ENCODE measurements at places on chromosomes 5 and 9. TPM values are rescaled to one million over a fixed set of nuclear protein-coding genes. Genes with fewer than 3 reads are reported as not detected.

DNA sequence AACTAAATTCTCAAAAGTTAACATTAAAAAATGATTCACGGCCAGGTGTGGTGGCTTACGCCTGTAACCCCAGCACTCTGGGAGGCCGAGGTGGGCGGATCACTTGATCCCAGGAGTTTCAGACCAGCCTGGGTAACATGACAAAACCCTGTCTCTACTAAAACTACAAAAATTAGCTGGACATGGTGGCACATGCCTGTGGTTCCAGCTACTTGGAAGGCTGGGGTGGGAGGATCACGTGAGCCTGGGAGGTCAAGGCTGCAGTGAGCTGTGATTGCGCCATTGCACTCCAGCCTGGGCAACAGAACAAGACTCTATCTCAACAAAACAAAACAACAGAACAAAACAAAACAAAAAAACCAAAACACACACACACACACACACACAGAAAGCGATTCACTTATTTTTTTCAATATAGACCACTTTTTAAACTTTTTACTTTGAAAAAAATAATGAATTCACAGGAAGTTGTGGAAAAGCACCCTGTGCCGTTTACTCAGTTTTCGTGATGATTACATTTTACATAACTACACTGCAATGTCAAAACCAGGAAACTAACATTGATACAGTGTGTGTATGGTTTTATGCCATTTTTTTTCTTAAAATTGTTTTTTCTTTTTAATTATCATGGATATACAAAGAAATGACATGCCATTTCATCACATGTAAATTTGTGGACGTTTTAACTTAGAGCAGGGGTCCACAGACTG is 73.7 kb downstream of the TENT4A start:
- no peak for DNase-seq

GRCh38 chr5:66540078-66540477 is 56.1 kb upstream of the MAST4 start:
- DNase-seq = peak; percentile 36

GRCh38 chr5:167147879-167148278 is 1143.6 kb upstream of the WWC1 start:
- DNase-seq = peak; percentile 30

- no peak for DNase-seq
Measured at GRCh38 chr9:128713411-128713780, 10.5 kb downstream of the ZDHHC12 start.

GRCh38 chr9:116701940-116702642 is 15.0 kb downstream of the TRIM32 start:
- no peak for DNase-seq

DNA sequence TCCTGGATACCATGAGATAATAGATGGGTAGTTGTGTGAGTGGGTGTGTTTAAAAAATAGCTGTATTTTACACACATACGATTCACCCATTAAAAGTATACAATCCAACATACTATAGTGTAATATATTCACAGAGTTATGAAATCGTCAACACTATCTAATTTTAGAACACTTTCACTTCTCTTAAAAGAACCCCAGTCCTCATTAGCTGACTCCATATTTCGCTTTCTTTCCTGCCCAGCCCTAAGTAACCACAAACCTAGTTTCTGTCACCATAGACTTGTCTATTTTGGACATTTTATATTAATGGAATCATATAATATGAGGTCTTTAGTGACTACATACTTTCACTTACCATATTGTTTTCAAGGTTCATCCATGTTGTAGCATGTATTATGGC is 63.8 kb upstream of the S1PR3 start:
- DNase-seq = no peak

- no peak for DNase-seq
Measured at GRCh38 chr9:80147866-80148265, 576.1 kb downstream of the TLE4 start.

DNA sequence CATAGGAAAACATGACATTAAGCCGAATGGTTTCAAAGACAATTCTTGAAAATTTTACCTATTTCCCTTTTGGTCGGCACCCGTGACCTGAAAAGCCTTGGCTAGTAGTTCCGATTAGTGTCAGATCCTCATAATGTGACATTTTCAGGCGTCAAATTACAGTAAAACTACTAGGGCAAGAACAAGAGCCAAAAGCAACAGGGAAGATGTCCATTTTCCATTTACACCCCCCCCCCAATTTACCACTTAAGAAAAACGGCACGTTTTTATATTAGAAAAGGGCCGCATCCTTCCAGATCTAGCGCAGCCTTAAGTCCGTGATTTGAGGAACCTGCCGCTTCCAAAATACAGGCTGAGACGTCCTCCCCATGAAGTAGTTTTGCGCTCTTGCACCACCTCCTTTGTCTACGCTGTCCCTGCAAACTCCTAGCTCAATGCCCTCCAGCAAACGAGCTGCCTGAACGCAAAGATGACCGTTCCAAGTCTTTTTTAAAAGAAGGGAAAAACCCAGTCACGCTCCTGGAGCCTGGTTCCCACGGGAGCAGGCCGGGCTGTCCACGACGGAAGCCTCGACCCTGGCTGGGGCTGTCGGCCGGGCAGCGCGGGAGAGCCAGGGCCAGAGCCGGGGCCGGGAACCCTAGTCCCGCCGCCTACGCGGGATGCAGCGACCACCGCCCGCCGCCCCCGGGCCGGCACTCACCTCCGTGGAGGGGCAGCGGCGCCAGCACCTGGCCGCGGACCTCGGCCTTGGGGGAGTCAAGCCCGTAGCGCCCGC is 616 bp downstream of the RNF130 start:
- peak; percentile 67 for DNase-seq

DNA sequence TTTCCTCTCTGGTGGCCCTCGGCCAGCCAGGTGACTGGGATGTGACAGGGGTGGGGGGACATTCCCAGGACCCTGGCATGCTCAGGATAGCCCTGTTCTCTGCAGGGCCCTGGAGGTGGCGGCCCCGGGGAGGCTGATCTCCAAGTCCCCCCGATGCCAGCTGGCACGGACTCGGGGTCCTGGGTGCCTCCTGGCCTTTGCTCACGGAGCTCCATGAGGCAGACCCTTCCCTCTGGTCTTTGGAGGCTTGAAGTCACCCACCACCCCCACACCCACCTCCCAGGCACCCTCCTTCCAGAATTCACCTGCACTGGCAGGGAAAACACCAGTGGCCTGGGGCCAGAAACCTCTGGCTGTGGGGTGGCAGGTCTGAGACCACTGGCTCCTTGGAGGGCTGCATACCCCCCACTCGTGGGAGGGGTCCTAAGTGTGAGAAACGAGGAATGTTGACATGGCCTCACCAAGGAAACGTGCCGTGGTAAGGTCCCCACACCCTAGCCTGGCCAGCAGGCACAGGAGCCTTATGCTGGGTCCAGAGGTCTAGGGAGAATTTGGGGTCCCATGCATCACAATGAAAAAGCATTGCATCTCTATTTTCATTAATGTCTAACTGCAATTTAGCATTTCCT is 130.8 kb upstream of the FAM120A start:
- DNase-seq = no peak

Gene PRR16
- 1.3 TPM for total RNA-seq

Gene ADAMTS12
- 3.5 TPM for total RNA-seq

Measured in Daoy (cell line).